ENCODE measurements at places on chromosomes 5 and 9.

- no peak overlapping the region for H3K4me3 ChIP-seq
- no peak for DNase-seq
- H3K27me3 ChIP-seq, result no peaks in the 10 kb centered on the region
- no peak overlapping the region for H3K27ac ChIP-seq
- peaks cover 6% of the 10 kb centered on the region for H3K4me1 ChIP-seq
Observed at GRCh38 chr9:120561709-120562108, 18.3 kb downstream of the CDK5RAP2 start.

GRCh38 chr9:131188976-131189375, 63.6 kb downstream of the NUP214 start:
- H3K36me3 ChIP-seq, result peaks cover 15% of the 10 kb centered on the region
- no peaks in the 10 kb centered on the region for H3K27me3 ChIP-seq
- H3K4me1 ChIP-seq, result peaks cover 23% of the 10 kb centered on the region
- H3K27ac ChIP-seq, result no peak overlapping the region

DNA sequence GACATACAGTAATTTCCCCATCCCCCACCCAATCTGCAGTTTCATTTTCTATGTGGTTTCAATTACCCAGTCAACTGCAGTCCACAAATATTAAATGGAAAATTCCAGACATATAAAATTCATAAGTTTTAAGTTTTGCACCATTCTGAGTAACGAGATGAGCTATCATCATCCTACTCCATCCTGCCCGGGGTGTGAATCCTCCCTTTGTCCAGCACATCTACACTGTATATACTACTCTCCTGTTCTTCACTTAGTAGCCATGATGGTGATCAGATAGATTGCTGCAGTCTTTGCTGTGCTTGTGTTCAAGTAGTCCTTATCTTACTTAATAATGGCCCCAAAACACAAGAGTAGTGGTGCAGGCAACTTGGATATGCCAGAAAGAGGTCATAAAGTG, 11.3 kb downstream of the OXCT1 start:
- DNase-seq, result no peak
- no peak overlapping the region for H3K27ac ChIP-seq
- peaks cover under 1% of the 10 kb centered on the region for H3K4me1 ChIP-seq
- H3K36me3 ChIP-seq, result no peaks in the 10 kb centered on the region

DNA sequence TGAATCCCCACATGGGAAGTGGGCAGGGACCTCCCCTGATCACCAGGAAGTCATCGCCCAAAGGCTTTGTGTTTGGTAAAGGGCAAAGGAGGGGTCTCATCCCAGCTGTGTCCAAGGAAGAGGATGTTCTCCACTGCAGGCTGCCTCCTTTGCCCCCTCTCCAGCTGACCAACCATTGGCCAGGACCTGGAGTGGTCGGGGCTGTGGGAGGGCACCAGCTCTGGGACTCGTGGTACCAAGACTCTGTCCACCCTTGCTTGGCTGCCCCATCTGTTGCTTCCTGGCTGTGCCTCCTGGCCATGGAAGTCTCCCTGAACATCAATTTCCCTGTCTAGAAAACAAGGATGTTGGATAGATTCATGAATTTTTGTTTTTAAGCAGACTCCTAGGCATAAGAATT, 34.1 kb downstream of the COL15A1 start:
- H3K4me3 ChIP-seq, result no peak overlapping the region
- DNase-seq, result no peak
- no peak overlapping the region for H3K27ac ChIP-seq
- H3K36me3 ChIP-seq, result no peaks in the 10 kb centered on the region
- peaks cover 12% of the 10 kb centered on the region for H3K27me3 ChIP-seq
- H3K4me1 ChIP-seq, result peaks cover 28% of the 10 kb centered on the region

- no peak overlapping the region for H3K27ac ChIP-seq
- H3K27me3 ChIP-seq, result no peaks in the 10 kb centered on the region
- H3K4me1 ChIP-seq, result no peaks in the 10 kb centered on the region
- no peak for DNase-seq
- H3K36me3 ChIP-seq, result no peaks in the 10 kb centered on the region
- H3K4me3 ChIP-seq, result no peak overlapping the region
Observed at GRCh38 chr9:79233542-79233941, 338.2 kb upstream of the TLE4 start.

DNA sequence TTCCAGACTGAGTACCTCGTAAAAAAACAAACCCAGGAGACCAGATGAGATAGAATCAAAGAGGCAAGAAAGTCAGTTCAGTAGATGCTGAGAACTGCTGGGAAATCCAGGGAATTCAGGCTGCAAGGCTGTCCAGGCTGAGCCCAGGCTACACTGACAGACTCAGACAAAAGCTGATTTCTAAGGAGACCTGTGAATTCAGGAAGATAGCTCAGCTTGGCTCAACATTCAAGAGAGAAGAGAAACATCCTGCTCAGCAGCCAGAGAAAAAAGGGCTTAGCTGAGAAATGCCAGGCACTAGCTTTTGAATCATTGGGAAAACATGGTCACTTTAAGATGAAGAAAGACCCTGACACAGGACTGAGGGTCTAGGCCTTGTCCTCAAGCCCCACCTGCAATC, 118.2 kb upstream of the SLC44A1 start:
- H3K4me1 ChIP-seq, result peaks cover 9% of the 10 kb centered on the region
- no peaks in the 10 kb centered on the region for H3K36me3 ChIP-seq
- no peak overlapping the region for H3K4me3 ChIP-seq
- DNase-seq, result no peak

GRCh38 chr9:100880284-100880683, 148.2 kb upstream of the PLPPR1 start:
- no peak overlapping the region for H3K4me3 ChIP-seq
- no peaks in the 10 kb centered on the region for H3K27me3 ChIP-seq
- no peak overlapping the region for H3K27ac ChIP-seq
- DNase-seq, result no peak
- no peaks in the 10 kb centered on the region for H3K36me3 ChIP-seq
- H3K4me1 ChIP-seq, result peaks cover 12% of the 10 kb centered on the region

DNA sequence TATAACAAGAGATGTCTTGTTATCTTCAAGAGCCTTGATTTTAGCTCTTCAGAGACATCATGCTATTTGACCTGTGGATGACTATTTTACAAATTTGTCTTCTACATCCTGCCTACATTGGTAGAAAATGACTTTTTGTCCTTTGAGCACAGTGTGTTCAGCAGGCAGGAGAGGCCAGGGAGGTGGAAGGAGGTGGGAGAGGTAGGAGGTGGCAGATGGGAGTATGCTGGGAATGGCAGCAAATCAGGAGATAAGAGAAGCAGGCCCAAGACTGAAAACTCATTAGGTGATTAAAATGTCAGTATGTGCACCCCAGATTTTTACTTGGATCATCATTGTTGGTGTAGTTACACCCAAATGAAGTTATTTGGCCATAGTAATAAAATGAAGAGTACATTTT, 44.1 kb downstream of the PTPN3 start:
- no peaks in the 10 kb centered on the region for H3K27me3 ChIP-seq
- no peak overlapping the region for H3K4me3 ChIP-seq
- no peak overlapping the region for H3K27ac ChIP-seq
- no peaks in the 10 kb centered on the region for H3K4me1 ChIP-seq
- H3K36me3 ChIP-seq, result no peaks in the 10 kb centered on the region

Data from neural crest cell (in vitro differentiated cells).